ENCODE measurements at places on chromosomes 2 and 18. TPM values are rescaled to one million over a fixed set of nuclear protein-coding genes. Genes with fewer than 3 reads are reported as not detected.

DNA sequence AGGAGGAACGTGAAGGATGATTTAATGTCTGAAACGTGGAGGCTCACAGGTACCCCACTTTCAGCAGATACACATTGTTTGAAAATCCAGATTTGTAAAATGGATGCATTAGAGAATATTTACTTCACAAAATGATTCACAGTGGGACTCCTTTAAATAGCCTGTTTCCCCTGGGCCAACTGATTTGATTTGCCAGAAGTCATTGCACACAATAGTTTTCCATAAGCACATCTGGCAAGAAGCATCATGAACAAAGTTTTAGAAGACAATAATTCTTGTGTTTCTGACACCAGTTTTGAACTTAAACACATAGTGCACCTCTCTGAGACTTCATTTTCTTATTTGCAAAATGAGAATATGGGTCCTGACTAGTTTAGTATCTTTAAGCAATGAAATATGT lies 451.4 kb upstream of the SLC14A2 start:
- H3K4me1 ChIP-seq, result peaks cover 48% of the 10 kb centered on the region
- no peaks in the 10 kb centered on the region for H3K27me3 ChIP-seq
- H3K27ac ChIP-seq, result no peak overlapping the region
- DNase-seq, result no peak
- H3K4me3 ChIP-seq, result no peak overlapping the region
- H3K36me3 ChIP-seq, result no peaks in the 10 kb centered on the region

- H3K27ac ChIP-seq, result peak overlapping the region; percentile 60
- DNase-seq, result peak; percentile 69
- H3K4me1 ChIP-seq, result peaks cover 66% of the 10 kb centered on the region
- H3K36me3 ChIP-seq, result no peaks in the 10 kb centered on the region
These were observed 56.0 kb downstream of the SERPINB7 start for GRCh38 chr18:63831080-63831788.

DNA sequence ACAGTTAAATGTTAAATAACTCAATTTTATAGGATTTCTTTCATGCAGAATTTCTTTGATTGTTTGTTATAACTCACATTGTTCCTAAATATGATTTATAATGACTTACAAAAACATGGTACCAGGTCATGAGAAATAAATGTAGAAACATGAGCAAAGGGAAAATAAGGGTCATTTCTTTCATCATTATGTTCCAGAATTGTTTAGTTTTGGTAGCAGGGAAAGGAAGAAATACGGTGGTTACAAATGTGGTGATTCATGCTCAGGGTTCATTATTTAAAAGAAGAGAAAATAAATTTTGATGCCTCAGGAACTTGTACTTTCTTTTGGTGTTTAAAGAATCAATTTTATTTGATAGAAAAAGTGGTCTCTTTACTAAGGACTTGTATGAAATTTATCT lies 4.4 kb downstream of the LYPD6B start:
- H3K4me3 ChIP-seq, result no peak overlapping the region
- no peak overlapping the region for H3K27ac ChIP-seq

GRCh38 chr2:79929624-79930023 lies 374.9 kb downstream of the LRRTM1 start:
- H3K27ac ChIP-seq, result no peak overlapping the region
- H3K36me3 ChIP-seq, result no peaks in the 10 kb centered on the region
- H3K4me3 ChIP-seq, result no peak overlapping the region
- no peaks in the 10 kb centered on the region for H3K27me3 ChIP-seq
- no peak for DNase-seq

DNA sequence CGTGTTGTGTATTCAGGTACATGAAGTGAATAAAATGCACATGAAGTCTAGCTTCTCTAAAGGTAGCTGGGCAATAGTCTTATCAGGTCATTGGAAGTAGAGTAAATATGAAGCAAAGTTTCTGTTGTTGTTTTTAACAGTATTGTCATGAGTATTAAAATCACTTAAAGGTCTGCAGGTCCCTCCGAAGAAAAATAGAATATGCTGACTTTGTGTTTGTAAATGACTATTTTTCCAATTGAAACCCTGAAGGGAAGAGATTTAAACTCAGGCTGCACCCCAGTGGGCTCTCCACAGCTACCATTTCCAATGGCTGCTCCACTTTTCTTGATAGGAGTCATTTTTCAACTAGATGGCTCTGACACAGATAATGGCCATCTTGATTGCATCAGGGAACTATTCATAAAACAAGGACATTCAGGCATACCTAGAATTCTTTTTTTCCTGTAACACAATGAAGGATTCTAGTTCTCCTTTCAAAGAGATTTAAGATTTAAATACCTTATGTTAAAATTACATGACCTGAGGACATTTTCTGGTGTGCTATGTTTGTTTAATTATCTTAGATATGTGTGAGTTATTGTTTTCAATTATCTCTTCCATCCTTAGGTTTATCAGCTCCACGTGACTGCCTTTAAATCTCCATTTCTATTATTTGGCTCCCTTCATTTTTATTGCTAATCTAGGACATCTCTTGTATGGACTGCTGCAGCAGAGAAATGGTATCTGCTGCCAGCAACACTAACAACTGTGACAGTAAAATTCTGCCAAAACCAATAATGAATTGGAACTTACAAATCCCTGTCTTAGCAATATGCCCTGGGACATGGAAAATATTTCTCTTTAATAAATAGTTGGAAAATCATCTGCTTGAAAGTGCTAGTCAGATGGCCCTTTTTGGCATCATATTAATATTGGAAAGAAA lies 149.2 kb upstream of the NOSTRIN start:
- H3K27ac ChIP-seq, result no peak overlapping the region
- no peak for DNase-seq
- H3K36me3 ChIP-seq, result no peaks in the 10 kb centered on the region
- H3K4me3 ChIP-seq, result no peak overlapping the region

DNA sequence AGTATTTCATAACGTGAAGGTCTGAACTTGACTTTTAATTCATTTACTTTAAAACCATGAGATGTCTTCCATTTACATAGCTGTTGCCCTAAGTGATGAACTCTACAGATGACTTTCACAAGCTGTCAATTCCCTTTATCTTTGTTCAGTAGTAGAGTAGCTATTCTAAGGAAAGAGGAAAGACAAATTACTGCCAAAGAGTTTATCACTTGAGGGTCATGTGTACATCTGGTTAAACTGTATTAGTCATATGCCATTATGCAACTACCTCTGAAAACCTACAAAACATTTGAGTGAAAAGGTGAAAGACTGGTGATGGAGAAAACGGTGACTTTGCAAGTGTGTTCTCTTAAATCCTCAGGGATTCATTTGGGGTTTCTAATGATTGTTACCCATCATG lies 763.9 kb downstream of the TMEM182 start:
- H3K27me3 ChIP-seq, result no peaks in the 10 kb centered on the region
- H3K27ac ChIP-seq, result no peak overlapping the region

Gene SP5
- total RNA-seq, result not detected

Gene RNPEPL1
- 20.2 TPM for total RNA-seq

Gene FAHD2A
- total RNA-seq, result 23.8 TPM

Measured in GM23248 (cell line).